ENCODE measurements at places on chromosomes 5 and 9. TPM values are rescaled to one million over a fixed set of nuclear protein-coding genes. Genes with fewer than 3 reads are reported as not detected.

TSSK1B gene
- not detected for total RNA-seq

LEAP2 gene
- 2.4 TPM for total RNA-seq

SPATA31A3 gene
- not detected for total RNA-seq

NSA2 gene
- total RNA-seq: 68.8 TPM

INSL4 gene
- not detected for total RNA-seq

Measured in WTC11 (cell line).